ENCODE measurements at places on chromosomes 2 and 18.

GRCh38 chr2:77713412-77713811 lies 191.2 kb upstream of the LRRTM4 start:
- no peak for DNase-seq

DNA sequence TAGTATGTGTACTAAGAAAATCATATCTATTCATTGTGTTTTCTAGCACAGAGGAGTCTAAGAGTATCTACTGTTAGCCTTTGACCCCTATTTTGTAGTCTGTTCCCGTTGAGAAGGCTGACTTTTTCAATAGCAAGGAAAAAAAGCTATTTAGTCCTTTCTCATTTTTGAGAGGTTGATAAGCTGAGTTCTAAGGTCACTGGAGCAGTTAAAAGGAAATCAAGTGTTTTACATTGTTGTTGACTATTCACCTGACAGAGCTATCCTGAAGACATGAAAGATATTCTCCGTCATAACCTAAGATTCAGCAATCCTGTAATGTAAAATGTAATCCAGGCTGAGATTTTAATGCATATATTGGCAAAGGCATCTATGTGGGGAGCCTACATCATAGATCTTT lies 280.3 kb upstream of the NRP2 start:
- no peak for DNase-seq

- DNase-seq, result no peak
Measured at GRCh38 chr2:173117678-173118077, 42.0 kb downstream of the MAP3K20 start.

DNA sequence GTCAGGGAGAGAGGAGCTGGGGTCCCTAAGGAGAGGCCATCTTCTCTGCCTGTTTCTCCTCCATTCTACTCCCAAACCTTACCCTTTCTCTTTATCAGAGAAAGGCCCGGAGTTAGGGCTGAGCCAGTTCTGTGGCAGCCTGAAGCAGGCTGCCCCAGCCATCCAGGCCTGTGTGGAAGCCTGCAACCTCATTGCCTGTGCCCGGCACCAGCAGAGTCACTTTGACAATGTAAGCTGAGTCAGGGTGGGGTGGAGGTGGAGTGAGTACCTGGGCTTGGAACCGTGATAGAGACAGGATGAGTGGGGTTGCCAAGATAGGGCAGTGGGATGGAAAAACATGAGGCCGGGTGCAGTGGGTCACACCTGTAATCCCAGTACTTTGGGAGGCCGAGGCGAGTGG lies 5.2 kb downstream of the CHRNG start:
- DNase-seq, result no peak

- no peak for DNase-seq
Measured at GRCh38 chr2:212173331-212173730, 365.3 kb downstream of the ERBB4 start.

DNA sequence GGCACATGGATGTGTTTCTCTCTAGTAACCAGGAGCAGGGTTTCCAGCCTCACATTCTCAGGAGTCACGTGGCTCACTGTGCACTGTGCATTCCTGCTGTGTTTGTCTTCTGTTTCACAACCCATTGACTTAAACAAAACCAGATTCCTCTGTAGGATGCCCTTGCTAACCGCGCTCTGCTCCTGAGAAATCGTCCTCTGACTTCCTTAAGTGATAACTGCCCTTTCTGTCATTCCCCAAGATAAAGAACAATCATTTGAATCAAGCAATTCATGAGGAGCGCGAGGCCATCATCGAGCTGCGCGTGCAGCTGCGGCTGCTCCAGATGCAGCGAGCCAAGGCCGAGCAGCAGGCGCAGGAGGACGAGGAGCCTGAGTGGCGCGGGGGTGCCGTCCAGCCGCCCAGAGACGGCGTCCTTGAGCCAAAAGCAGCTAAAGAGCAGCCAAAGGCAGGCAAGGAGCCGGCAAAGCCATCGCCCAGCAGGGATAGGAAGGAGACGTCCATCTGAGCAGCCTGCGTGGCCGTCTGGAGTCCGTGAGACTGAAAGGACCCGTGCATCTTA lies 60.2 kb downstream of the RALBP1 start:
- no peak for DNase-seq

DNA sequence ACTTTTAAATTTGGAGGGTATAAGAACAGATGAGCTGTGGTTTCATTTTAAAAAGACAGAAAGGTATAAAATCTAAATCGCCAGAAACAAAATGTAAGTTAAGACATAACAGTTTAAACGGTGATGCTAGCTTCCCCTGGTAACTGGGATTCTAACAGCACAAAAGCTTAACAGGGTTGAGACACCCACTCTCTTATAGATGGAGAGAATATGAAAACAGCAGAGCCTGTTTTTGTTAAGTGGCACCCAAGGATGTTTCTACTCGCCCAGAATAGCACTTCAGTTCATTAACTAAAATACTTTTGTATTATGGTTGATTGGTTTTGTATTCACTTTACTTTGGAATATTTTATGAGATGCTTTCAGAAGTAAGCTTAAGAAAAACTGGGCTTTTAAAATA lies 151.9 kb upstream of the RND3 start:
- no peak for DNase-seq

- no peak for DNase-seq
Measured at GRCh38 chr2:3288470-3289170, 89.0 kb downstream of the EIPR1 start.

DNA sequence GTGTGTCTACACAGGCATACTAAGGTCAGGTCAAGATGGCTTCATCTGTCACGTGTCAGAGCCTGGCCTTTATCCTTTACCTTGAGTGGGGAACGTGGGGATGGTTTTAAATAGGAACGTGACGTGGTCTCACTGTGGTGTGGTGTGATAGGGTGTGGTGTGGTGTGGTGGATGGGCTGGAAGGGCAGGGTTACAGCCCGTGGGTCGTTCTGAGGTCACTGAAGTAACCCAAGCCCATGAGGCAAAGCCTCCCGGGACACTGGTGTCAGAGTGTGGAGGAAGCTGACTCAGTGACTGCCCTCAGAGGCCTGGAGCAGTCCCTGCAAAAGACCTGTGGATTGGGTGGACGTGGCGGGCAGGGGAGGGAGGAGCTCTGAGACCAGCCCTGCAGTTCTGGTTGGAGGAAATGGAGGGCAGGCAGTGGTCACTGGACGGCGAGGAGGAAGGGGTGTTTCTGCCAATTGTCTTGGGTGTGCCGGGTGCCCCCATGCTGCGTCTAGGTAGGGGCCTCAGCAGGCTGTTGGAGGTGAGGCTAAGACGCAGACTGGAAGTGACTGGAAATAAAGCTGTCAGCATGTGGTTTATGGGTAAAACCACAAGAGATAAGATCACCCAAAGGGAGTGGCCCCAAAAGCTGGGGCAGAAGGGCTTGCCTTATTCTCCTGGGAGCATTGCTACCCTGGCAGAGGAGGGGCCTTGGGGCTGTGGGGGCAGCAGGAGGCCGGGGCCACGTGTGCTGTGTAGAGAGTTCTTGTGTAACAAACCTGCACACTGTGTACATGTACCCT lies 84.8 kb downstream of the SH3RF3 start:
- no peak for DNase-seq

DNA sequence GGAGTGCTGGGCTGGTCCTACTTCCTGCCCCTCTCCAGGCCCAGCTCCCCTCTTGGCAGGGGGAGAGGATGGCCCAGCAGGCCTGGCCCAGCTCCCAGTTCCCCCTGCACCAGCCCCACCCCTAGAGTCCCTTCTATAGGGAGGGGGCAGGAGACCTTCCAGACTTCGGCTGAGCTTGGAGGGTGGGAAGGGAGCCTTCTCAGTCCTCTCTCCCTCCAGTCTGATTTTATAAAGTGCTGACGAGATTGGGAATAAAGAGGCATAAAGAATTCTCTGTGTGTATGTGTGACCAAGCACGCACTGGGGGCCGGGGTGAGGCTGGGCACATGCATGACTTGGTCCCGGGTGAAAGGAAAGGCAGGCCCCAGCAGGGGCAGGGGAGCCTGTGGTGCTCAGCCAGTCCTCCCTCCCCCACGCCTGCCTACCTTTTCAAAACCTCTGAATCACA lies 5.1 kb downstream of the CHPF start:
- no peak for DNase-seq

DNA sequence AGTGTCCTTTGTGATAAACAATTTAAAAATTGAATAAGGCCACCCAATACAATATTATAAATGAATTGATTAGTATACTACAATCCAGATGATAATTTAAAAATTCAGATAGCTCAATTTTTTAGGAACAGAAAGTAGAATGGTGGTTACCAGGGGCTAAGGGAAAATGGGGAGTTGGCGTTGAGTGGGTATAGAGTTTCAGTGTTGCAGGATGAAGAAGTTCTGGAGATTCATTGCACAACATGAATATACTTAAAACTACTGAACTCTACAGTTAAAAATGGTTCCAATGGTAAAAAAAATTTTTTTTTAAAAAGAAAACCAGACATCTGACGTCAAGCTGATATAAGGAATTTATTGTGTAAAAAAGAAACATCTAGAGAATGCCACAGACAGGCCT lies 20.9 kb downstream of the SLC39A6 start:
- DNase-seq, result no peak

DNA sequence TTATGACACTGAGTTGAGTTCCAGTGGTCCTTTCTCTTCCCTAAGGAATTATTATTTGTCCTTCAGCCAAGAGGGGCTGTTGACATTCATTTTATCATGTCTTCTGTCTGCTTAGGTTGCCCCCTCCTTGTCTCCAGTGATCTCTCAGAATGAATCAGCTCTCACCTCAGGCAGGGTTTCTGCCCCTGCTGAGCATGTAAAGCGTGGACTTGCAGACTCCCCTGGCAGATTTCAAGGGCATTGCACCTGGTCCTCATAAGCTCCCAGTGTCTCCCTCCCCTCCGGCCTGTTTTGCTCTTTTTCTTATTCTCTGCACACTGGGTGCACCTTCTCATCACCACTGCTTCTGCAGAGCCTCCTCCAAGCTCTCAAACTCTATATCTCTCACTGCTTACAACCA lies 188.4 kb downstream of the KCNS3 start:
- no peak for DNase-seq

- no peak for DNase-seq
Measured at GRCh38 chr2:10141736-10142639, 19.4 kb downstream of the RRM2 start.

DNA sequence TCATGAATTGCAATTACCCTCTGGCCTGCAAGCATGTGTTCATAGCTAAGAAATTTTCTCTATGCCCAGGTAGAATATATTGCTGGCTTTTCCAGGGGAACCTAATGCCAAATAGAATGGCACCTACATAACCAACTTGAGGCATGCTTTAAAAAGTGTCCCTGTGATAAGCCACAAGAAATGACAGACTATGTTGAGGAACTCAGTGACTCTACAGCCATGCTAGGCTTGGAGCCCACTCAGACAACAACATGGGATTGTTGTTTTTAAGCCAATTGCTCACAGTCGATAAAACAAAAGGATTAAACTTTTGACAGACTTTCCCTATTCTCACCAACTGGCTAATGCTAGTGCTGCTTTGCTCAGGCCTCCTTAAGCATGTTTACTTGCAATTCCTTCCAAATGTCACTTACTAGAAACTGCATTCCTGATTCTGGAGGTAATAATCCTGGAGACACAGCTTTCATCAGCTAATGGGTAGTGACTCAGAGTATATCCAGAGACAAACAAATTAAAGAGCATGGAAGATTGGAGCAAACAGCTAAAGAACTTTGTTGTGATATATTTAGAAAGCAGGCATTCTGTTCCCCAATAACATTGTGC lies 249.0 kb downstream of the SLC8A1 start:
- no peak for DNase-seq

DNA sequence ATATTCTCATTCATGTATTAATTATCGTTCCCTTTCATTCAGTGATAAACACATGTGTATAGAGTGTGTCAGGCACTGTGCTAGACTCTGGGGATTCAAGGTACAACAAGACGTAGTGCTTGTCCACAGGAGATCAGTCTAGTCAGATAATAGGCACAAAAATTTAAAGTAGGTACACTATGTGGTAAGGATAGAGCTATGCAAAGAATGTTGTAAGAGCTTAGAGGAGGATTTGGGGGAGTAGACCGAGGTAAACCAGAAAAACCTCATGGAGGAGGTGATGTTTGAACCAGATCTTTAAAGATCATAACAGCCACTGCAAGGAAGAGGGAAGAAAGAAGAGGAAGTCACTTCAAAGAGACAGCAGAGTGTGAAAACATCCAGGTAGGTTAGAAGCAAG lies 256.9 kb upstream of the DDX18 start:
- no peak for DNase-seq

GRCh38 chr2:168543037-168543436 lies 87.0 kb downstream of the CERS6 start:
- DNase-seq, result no peak
